HuH-7 (cell line): ENCODE measurements at places on chromosomes 4 and X.
A peak's percentile ranks its signal among the peaks of the same experiment; 100 is the strongest.

DNA sequence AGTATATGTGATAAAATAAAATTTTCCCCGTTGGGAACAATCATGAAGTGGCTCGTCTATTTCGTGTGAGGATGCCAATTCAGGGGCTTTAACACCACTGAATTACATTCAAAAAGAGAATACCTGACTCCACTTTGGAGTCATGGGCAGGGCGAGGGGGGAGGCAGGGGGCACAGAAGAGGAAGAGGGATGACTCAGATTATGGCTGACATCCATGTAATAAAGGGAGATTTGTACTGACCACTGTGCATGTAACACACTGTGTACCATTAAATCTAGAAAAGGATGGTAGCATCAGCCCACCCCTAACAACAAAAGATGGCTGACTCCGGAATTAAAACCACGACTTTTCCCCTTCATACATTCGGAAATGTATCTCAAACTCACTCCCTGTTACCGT, 1.3 kb downstream of the SLC9A7 start:
- no peak for DNase-seq

DNA sequence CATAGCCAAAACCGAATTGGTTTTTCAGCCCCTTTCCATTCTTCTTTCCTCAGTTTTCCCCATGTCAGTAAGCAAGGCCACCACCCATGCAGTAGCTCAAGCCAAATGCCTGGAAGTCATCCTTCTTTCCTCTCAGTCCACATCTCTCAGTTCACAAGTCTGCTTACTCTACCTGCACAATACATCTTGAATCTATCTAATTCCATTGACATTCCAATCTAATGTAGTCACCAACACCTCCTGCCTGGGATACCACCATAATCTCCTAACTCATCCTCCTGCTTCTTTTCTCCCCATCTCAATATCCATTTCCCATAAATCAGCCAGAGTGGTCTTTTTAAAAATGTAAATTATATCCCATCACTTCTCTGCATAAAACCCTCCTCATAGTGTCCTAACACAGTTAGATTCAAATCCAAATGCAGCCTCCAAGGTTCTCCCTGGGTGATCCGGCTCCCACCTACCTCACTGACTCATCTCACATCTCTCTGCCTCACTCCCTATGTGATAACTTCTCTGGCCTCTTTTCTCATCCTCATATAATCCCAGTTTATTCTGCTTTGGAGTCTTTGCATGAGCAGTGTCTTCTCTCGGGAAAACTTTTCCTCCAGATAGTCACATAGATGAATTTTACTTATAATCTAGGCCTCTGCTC, 26.9 kb downstream of the KCNIP4 start:
- no peak for DNase-seq

- no peak for DNase-seq
Observed at GRCh38 chrX:31921236-31921635, 849.4 kb upstream of the FTHL17 start.

- no peak for DNase-seq
Observed at GRCh38 chr4:610411-611261, 14.7 kb upstream of the PDE6B start.

GRCh38 chrX:51779306-51779705, 36.1 kb downstream of the GSPT2 start:
- no peak for DNase-seq

- peak; percentile 46 for DNase-seq
Observed at GRCh38 chr4:7120341-7120740, 52.5 kb upstream of the GRPEL1 start.

DNA sequence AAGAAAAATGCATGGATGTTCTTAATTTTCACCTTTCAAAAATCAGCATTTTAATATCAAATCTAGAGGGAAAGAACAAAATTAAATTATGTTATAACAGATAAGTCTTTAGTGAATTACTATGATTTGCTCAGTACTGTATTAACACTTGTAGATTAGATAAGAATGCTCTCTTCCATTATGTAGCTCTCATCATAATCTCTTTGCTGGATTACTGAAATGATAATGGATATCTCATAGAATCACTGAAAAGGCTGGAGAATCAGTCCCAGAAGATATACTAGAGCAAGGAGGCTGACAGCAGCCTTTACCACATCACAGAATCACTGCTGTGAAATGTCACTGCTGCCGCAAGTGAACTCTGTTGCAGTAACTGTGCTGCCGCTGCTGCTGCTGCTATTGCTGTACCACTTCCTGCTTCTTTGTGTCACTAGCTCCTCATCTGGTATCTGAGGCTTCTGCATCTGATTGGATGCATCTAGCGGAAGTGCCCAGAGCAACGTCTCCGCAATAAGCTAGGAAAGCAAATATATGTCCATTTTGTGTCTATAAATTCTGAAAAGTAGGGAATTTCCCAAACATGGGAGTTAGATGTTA, 738.2 kb downstream of the ADGRL3 start:
- no peak for DNase-seq
